ENCODE measurements at places on chromosomes 7 and 10. TPM values are rescaled to one million over a fixed set of nuclear protein-coding genes. Genes with fewer than 3 reads are reported as not detected.

GRCh38 chr7:94022550-94022949 is 18.4 kb upstream of the BET1 start:
- DNase-seq: no peak

GRCh38 chr7:24668927-24669635 is 88.2 kb downstream of the GSDME start:
- no peak for DNase-seq

DNA sequence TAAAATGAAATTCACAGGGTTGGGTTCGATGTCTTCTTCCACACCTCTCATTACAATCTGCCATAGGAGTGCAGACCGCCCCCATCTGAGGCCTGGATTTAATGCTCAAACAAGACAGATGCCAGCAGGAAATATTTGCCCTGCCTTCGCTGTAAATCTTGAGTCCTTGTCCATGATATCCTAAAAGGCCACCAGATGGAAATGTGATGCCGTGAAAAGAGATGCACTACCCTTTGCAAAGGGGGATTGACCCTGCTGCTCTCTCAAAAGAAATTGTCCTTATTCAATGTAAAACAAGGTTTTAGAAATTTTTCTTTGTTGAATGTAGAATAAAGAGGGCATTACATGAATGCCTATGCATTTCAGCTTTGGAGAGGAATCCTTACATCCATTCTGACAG is 37.5 kb downstream of the AGAP4 start:
- no peak for DNase-seq

GRCh38 chr7:75928568-75928914 is 13.6 kb downstream of the POR start:
- DNase-seq: peak; percentile 40

The CH25H gene
- 6.3 TPM for total RNA-seq

The CYP3A7 gene
- not detected for total RNA-seq

The WASHC2A gene
- total RNA-seq: 38.6 TPM

All from thyroid gland (tissue), 4 donors.